T-helper 1 cell (primary cell): ENCODE measurements at places on chromosomes 2 and 18.

GRCh38 chr2:72108121-72108520 lies 39.5 kb downstream of the CYP26B1 start:
- no peak for DNase-seq

GRCh38 chr2:16861530-16861929 lies 195.9 kb upstream of the CYRIA start:
- no peak for DNase-seq

DNA sequence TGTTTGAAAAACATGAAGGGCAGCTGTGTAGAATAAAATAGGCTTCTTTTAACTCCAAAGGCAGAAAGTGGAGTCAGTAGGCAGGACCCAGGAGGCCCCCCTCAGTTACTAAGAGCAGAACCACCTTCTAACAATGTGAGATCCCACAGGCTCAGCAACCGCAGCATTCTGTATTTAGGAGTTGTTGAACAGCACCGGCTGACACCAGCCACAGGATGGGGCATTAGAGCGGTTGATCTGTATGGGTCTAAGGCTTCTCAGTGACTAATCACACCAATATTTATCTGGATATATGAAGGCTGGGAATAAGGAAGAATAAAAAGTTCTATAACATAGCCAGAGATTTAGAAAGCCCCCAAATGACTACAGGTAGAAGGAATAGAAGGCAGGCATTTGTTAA lies 51.7 kb downstream of the MYO5B start:
- DNase-seq: no peak

DNA sequence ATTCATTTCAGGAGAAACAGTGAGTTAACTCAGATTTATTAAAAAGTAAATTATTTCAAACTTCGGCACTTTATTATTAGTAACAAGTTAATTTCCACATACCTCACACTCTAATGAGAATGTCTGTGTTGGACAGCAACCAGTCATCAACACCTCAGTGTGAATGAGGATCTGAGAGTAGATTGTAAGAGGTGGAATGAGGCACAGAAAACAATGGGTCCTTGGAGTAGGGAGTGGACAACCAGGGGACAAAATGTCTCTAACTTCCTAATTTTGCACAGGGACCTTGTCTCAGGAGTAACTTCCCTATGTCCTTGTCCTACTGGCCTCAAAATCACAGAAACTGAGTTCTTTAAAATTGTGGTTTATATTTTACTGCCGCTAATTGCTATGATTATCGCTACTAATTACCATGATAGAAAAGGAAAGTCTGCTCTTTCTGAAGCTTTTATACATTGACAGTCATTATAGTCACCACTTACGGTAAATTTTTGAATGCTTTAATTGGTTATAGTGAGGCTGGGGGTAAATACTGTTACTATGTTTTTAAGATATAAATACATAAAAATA lies 82.2 kb upstream of the LRPPRC start:
- no peak for DNase-seq

DNA sequence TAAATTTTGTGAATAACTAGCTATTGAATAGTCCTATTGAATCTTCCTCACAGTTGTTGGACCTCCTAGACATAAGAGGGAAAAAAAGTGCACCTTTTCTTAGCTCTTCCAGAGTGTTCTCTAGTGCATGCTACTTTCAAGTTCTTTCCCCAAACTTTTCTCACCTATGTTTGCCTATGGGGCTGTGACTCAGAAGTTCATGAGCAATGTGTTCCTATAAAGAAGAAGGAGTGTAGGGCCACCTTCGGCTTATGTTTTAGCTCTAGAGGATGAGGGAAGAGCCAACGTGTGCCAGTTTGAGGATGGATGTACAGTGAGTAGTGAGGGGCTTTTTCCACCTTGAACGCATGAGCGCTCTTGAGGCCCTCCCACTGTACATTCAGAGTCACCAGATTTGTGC lies 27.0 kb upstream of the HNMT start:
- no peak for DNase-seq

DNA sequence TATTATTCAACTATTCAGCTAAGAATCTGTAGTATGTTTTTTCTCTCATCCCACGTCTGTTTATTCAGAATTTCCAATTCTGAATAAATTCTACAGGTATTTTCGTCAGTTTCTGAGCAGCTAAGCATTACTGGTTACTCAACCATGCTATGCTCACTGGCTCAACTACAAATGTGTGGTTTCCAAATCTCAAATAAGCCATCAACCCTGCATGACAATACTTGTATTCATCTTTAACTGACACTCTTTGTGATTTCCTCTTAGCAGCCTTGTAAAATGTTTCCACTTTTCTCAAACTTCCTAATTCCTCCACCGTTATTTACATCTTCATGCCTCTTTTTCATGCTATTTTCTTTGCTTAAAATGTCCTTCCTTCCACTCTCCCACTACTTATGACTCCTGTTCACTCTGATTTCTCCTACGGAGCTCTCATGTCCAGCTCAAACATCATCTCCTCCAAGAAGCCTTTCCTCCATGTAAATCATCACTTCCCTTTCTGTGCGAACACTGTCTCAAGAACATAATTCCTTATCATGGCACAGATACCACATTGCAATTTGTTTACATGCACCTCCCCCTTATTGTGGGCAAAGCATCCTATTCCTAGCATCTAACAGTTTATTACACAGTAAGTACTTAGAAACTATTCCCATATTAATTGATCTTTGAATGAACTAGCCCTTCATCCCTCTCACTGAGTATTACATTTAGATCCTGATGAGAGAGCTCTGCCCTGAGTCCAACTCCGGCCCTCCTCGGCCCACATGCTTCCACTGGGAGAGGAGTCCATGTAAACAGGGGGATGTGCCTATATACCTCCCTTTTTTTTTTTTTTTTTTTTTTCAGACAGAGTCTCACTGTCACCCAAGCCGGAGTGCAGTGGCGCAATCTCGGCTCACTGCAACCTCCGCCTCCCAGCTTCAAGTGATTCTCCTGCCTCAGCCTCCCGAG lies 10.5 kb downstream of the CCDC88A start:
- no peak for DNase-seq
